Cerebellar nuclear complex (tissue), 1 donor: ENCODE measurements at places on chromosomes 1 and 21.

GRCh38 chr1:178587975-178588374 is 75.1 kb downstream of the TEX35 start:
- no peak for DNase-seq

- no peak for DNase-seq
These were observed 27.0 kb downstream of the CLCA4 start for GRCh38 chr1:86573763-86574484.

GRCh38 chr1:62299426-62300200 is 19.6 kb downstream of the KANK4 start:
- DNase-seq = no peak

- no peak for DNase-seq
These were observed 278.0 kb downstream of the HLX start for GRCh38 chr1:221157026-221157761.

GRCh38 chr1:94634977-94635416 is 93.4 kb upstream of the F3 start:
- no peak for DNase-seq

DNA sequence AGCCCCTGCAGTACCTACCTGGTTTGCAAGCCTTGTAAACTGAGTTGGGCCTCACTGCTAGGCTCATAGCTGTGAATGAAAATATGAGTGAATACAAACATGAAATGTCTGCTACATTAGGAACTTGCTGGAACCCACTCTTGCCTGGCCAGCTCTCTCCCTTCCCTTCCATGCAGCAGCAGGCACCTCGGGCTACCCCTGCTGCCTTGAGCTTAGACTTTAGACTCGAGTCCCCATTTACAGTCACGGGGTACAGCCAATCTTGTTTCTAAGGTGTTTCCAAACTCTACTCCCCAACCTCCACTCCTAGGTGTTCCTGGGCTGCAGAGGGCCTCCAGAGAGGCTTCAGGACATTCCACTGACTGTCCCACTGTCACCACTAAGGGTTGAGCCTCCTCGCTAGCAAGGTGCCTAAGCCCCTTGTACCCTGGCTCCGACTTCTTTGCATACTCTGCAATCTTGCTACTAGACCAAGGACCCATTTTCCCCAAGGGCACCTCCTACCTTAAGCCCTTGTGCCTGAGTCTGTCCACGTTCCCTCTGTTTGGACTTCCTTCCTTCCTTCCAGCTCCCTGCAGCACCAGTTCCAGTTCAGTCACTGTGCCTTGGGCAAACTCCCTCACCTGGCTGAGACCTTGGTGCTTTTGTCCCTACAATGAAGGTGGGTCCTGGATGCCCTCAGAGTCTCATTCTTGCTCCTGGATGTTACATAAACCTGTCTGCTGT is 36.9 kb downstream of the CDK18 start:
- no peak for DNase-seq
